ENCODE measurements at places on chromosomes 7 and 10.

- no peak for DNase-seq
Observed at GRCh38 chr10:107747851-107748250, 583.3 kb upstream of the SORCS1 start.

DNA sequence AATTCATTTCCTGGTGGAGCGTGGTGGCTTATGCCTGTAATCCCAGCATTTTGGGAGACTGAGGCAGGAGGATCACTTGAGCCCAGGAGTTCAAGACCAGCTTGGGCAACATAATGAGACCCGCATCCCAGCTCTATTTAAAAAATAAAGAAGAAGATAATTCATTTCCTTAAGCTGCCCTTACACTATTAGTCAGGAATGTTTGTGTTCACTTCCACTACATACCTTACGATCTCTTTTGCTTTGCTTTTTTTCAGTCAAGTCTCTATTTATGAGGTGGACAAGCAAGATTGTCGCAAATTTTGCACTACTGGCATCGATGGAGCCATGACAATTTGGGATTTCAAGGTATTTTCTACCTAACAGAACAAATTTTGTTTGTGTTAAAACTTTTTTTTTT, 11.2 kb upstream of the ARPC1B start:
- DNase-seq, result no peak

DNA sequence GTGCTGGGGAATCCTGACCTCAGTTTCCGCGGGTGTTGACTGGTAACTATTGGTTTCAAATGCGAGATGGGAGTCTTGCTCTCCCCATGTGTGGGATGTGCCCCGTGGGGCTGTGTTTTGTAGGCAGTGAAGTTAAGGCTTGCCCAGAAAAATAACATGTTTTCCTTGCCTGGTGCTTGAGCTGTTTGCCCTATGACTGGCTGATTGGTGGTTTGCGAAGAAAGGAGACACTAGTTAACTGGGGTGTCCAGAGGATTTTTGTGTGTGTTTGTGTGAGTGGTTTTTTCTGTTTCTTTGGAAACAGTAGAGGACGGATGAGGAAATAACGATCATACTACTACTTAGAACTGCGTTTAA, 61.9 kb downstream of the CREB5 start:
- no peak for DNase-seq

- no peak for DNase-seq
Observed at GRCh38 chr10:4431114-4431863, 394.7 kb upstream of the AKR1E2 start.

- peak; percentile 85 for DNase-seq
Observed at GRCh38 chr7:131108212-131108940, 219.3 kb upstream of the MKLN1 start.

DNA sequence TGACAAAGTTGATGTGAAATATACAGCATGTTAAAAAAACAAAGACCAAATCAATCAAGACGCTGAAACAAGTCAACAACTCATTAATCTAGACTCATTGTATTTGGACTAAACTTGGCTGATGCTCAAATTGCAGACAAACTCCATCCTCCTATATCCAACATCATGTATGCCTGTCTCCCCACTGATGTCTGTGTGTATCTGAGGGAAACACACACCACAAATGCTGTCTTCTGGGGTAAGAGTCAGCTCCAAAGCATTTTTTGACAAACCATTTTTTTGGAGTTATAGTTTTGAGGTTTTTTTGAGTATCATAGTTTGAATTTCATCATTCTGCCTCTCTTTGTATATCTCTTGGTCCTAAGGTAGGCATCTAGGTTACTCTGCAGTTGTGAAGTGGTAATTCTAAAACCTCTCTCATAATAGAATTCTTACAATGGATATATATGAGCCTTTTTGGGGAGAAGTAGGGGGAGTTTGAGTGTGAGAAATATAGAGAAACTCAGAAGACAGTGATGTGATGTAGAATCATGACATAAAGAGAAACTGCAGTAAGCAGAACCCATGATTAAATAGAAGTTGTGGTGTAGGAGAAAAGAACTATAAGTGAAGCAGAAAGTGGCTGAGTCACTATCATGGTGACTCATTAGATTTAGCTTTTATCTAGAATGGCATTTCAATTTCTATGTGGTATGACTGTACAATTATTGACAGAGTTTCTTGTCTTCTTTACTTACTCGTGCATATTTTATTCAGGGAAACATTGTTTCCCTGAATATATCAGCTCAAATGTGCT, 1531.1 kb upstream of the LRRTM3 start:
- no peak for DNase-seq

DNA sequence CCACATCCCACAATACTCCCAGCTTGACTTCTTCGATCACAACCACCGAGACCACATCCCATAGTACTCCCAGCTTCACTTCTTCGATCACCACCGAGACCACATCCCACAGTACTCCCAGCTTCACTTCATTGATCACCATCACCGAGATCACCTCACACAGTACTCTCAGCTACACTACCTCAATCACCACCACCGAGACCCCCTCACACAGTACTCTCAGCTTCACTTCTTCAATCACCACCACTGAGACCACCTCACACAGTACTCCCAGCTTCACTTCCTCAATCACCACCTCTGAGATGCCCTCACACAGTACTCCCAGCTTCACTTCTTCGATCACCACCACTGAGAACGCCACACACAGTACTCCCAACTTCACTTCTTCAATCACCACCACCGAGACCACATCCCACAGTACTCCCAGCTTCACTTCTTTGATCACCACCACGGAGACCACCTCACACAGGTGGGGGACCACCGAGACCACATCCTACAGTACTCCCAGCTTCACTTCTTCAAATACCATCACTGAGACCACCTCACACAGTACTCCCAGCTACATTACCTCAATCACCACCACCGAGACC, 8.6 kb downstream of the MUC3A start:
- DNase-seq, result no peak

GRCh38 chr7:17681965-17682364, 258.3 kb downstream of the SNX13 start:
- no peak for DNase-seq

GRCh38 chr10:49071160-49071761, 44.1 kb downstream of the VSTM4 start:
- no peak for DNase-seq

DNA sequence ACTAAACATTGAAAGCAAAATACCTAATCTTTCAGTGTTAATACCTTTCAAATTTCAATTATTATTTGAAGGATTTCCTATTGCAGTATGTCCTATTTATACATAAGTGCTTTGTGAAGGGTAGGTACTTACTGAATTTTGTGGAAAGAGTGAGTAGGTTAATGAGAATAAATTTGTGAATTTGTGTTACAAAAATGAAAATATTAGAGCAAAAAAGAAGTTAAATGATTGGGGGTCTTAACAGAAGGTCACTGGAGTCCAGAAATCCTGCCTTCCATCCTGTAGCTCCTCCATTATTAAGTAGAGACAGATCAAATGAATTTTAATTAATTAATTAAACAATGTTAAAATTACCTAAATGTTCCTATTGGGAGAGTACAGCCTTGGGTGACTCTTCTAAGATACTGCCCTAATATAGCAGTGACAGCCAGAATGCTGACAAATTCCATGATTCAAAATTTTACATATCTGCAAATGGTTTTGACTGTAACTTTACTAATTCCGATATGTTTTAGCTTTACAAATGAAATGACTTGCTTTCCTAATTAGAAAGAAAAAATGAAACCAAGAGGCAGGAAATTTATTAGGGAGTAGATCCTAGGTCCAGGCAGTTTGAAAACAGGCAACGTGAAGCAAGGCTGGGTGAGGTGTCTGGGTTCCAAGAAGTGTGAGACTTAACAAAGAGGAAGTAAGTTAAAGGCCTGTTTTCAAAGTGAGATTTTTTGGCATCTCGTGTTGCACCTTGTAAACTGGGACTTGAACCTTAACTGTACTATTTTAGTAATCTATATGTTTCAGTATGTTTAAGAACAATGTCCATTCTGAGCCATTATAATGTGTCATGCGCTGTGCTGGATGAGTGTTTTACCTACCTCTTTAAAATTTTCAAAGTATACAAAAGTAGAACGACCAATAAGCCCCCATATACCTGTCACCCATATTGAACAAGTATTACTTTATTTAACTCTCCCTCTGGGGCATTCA, 1.5 kb downstream of the PIK3CG start:
- no peak for DNase-seq

DNA sequence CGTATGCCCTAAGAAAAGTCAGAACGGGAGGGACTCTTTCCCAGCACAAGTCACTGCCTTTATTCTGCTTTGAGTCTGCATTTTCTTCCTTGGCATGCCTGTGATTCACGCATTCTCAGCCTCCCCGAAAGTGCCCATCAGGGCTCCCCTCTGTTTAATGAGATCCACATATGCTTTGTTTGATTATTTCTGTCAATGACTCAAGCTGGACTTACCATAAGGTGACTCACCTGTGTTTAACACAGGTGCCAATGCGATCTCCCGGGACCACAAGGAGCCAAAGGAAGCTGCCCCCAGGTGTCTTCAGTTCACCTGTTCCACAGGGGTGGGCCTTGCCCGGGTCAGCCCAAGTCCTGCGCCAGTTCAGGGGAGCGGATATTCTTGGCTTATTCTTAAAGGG, 386.0 kb upstream of the SHH start:
- DNase-seq, result no peak

- no peak for DNase-seq
Observed at GRCh38 chr7:95478272-95479037, 7.3 kb upstream of the ASB4 start.

DNA sequence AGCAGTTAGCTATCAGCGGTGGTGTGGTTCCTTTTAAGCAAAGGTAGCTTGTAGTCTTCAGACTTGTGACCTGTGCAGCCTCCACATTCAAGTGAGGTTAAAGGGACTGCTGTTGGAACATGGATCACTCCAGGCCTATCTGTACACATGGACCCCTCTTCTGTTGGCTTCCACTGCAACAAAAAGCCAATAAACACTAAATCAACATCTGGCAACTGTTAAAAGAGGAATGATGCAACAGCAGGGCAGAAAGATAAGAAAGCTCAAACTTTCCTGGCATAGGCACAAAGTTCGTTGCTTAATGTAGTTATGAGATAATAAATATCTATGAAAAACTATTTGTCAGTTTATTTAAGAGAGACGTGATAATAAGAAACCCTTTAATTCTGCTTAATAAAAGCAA, 4.0 kb upstream of the MINPP1 start:
- no peak for DNase-seq

DNA sequence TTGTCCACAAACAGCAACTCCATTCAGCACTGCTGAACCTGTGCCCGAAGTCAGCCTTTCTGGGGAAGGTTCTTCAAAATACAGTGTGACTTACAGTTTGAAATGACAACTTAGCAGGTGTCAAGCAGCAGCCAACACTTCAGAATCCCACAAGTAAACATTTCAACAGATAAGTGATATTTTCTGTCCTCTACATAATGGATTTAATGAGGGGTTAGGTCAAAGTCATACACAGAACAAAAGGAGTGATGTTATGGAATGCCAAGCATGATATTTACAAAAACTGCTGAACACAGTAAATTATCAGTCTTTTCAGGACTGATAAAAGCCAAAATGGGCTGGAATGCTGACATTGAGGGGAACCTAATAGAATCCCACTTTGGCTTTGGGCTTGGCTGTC, 77.6 kb upstream of the JAZF1 start:
- no peak for DNase-seq

DNA sequence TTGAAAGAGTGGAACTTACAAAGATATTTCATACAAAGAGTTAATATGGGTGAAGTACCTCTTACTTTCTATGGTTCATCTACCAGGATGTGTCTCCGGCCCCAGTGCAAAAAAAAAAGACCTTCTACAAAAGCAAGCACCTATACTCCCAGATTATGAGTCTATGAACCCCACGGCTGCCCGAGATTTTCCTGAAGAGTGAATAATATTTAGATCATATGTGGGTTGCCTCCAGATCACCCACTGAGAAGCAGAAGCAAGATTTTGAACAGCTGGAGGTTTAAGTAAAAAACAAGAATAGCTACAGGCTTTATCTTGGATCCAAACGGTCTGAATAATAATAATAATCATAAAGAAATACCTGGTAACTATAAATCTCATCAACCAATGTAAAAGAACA, 207.7 kb downstream of the SKAP2 start:
- no peak for DNase-seq

DNA sequence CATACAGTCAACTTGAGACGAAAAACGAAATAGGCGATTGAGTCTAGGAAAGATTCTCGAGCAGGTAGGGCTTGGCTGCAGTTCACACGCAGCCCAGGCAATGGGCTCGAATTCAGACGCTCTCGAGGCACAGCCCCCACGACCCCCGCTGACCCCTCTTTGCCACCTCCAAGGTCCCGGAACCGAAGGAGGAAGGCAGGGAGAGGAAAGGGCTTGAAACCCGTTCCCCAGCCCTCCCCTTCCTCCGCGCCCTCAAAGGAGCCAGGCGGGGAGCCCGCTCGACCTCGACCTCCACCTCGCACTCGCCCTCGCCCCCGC, 441 bp downstream of the CCDC186 start:
- DNase-seq, result no peak

GRCh38 chr7:32658034-32658433, 162.7 kb downstream of the AVL9 start:
- DNase-seq, result no peak

DNA sequence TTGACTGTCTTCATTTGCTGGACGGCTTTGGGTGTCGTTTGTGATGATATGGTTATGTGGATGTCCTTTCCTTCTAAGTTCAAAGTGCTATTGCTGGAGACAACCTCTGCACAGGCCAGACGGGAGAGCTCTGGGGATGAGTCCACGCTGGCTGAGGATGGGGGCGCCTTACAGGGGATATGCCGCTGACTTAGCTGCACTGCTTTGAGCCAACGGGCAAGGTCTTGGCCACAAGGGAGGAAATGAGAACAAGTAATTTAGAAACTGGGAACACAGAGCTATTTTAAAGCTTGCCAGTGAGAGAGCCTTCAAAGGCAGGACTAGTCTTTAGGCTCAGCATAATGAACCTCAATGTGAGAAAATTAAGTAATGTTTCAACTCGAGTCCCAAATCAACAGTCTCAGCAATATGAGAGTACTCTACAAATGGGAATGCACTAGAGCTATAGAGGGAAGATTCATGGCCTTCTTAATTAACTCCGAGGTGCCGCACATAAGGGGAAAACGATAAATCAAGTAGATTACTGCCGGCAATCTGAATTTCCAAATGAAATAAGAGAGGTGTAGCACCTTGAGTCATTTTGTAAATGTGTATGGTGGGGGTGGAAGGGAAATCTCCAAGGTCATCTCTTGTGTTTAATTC, 209.3 kb downstream of the JAZF1 start:
- DNase-seq, result no peak

- DNase-seq, result no peak
Observed at GRCh38 chr10:89535171-89536012, at the start of gene SLC16A12. Gene SLC16A12 (minus strand): TSS chr10:89535594. CDS start chr10:89462578, 73,016 bp downstream.

DNA sequence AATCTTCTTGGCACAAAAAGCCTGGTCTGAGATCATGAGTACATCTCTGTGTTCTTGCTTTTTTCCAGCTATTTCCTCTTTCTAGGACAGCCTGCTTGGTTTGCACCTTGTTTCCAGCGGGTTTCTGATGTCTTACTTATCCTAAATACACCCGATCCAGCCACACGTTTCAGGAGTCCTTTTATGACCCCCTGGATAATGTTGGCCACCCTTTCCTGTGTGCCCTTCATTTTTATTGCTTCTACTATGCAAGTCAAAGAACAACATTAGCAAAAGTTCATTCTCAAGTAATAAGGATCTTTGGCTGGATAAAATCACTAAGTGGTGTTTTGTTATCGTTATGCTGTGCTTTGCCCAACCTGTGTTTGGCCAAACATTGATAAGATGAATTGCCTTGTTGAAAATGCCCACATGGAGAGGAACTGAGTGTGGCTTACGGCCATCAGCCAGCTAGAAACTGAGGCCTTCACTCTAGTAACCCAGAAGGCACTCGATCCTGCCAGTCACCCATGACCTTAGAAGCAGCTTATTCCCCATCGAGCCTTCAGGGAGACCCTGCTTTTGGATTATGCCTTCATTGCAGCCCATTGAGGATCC, 28.7 kb upstream of the AKR1C1 start:
- no peak for DNase-seq

- no peak for DNase-seq
Observed at GRCh38 chr10:79349072-79349491, 1.8 kb downstream of the PPIF start.
